ENCODE measurements at places on chromosomes 6 and 20.

DNA sequence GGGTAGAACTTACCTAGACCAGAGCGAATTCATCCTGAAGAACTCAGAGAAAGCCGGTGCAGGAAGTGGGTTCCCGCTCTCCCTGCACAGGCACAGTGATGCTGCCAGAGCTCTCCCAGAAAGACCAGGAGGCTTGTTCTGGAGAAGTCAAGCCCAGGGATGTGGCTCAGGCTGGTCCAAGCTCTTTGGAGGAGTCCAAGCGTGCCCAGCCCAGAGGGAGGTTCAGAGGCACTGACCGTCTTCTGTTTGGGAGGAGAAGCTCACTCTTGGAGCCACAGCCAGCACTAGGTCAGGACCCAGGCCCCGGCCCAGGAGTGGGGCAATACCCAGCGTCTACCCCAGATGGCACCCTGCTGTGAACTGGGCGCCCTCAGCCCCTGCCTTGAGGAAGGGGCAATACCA is 1.5 kb upstream of the PMEPA1 start:
- no peak for DNase-seq

DNA sequence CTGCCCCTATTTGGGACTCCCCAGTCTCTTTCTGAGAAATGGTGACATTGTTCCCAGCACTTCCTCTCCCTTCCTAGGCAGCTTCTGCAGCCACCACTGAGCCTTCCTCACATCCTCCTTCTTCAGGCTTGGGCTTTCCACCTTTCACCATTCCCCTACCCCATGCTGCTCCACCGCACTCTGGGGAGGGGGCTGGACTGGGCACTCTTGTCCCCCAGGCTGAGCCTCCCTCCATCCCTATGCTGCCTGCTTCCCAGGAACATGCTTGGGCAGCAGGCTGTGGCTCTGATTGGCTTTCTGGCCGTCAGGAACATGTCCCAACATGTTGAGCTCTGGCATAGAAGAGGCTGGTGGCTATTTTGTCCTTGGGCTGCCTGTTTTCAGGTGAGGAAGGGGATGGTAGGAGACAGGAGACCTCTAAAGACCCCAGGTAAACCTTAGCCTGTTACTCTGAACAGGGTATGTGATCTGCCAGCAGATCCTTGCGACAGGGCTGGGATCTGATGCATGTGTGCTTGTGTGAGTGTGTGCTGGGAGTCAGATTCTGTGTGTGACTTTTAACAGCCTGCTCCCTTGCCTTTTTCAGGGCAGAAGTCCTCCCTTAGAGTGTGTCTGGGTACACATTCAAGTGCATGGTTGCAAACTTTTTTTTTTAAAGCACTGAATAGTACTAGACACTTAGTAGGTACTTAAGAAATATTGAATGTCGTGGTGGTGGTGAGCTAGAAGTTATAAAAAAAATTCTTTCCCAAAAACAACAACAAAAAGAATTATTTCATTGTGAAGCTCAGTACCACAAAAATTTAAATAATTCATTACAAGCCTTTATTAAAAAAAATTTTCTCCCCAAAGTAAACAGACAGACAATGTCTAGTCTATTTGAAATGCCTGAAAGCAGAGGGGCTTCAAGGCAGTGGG is 2.1 kb upstream of the CDKN1A start:
- peak; percentile 24 for DNase-seq

DNA sequence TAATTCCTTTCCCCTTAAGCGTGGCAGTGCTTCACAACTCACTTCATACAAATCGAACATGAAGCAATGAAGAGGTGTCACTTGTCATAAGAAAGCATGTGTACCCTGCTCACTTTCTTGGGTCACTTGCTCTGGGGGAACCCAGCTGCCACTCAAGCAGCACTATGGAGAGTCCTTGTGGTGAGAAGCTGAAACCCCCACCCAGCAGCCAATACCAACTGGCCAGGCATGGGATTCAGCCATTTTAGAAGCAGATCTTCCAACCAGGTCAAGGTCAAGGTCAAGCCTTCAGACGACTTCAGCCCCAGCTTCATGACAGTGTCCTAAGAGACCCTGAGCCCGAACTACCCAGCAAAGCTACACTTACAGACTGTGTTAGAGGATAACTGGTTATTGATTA is 62.8 kb downstream of the PSMB1 start:
- DNase-seq: no peak

DNA sequence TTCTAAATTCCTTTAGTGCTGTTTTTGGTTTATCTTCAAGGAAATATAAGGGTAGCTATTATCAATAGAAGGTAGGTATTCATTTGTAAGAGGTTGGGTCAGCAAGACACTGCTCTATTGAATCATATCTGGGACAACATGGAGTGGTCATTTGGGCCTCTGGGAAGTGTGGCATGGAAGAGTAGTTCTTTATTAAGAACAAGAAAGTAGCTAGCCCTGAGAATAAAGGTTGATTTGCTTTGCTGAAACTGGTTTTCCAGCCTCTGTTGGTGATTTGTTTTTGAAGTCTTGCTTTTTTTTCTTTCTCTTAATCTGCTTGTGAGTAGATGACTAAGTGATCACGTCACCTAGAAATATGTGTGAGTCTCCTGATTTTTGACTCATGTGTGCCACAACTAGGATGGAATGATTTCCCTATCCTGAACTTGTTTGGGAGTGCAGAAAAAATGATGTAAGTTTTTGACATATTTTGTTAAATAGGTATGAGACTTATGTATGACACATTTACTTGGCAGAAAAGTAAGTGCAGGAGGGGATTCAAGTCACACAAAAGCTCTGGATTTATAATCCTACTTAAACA is 381.8 kb downstream of the CENPW start:
- DNase-seq: no peak

GRCh38 chr6:155330922-155331321 is 16.6 kb upstream of the TFB1M start:
- DNase-seq: no peak

- DNase-seq: no peak
Measured at GRCh38 chr6:119479860-119480655, 130.5 kb upstream of the MAN1A1 start.

DNA sequence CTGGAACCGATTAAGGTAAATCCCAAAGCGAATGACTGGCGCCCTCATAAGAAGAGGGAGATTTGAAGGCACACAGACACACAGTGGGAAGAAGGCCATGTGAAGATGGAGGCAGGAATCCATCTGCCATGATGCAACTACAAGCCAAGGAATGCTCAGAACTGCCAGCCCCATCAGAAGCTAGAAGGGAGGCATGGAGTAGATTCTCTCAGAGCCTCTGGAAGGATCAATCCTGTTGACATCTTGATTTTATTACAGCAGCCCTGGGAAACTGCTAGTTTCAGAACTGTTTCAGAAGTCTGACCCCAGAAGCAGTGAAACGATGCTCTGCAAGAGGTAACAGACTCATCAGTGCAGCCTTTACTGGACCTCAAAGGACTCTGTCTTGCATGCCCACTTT is 103.5 kb upstream of the GPR6 start:
- DNase-seq: no peak

- no peak for DNase-seq
Measured at GRCh38 chr6:159156089-159156488, 13.1 kb upstream of the FNDC1 start.

DNA sequence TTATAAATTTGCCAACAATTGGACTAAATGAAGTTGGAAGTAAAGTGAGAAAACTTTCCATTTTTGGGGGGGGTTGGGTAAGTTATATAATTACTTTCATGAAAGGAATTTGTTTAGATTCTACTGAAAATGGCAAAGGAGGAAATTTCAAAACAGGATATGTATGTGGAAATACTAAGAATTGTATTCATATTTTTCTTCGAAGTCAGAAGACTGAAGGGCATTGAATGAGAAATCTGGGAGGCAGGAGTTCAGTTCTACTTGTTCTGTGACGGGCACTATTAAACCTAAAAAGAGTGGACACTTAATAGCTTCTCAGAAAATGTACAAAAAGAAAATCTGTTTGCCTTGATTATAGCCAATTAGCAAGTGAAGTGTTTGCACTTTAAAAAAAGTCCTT is 114.7 kb downstream of the PRIM2 start:
- DNase-seq: no peak

- DNase-seq: peak; percentile 46
Measured at GRCh38 chr6:89975991-89976693, 81.9 kb downstream of the GJA10 start.

DNA sequence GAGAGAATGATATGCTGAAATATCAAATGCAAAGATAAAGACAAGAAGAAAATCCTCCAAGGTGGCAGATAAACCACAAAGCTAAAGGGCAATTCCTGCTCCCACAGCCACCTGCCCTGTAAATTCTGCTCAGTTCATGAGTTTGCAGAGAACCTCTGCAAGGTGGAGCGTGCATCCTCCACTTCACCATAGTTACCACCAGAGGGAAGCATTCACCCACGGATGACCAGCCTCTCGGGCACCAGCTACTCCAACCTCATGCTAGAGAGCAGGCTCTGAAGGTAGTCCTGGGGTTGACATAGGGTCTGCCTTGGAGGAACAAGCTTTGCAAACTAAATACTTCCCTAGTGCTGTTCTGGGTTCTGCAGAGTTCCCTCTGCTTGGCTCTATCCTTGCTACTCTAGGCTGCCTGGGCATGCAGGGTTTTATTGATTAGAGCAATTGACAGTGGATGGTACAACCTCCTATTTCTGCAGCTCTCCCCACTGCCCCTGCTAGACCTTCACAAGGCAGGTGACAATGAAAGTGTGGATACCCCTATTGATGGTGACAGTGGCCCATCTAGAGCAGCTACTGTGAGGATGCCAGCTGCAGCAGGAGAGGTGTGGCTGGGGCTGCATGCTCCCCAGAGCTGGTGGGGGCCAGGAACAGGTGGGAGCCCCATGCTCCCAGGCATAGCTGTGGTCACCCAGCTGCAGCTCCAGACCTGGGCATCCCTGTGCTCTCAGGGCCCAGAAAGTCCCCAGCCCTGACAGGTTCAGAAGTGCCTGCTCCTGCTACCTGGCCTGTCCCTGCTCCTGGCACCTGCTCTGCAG is 51.1 kb downstream of the GGTLC1 start:
- peak; percentile 29 for DNase-seq

DNA sequence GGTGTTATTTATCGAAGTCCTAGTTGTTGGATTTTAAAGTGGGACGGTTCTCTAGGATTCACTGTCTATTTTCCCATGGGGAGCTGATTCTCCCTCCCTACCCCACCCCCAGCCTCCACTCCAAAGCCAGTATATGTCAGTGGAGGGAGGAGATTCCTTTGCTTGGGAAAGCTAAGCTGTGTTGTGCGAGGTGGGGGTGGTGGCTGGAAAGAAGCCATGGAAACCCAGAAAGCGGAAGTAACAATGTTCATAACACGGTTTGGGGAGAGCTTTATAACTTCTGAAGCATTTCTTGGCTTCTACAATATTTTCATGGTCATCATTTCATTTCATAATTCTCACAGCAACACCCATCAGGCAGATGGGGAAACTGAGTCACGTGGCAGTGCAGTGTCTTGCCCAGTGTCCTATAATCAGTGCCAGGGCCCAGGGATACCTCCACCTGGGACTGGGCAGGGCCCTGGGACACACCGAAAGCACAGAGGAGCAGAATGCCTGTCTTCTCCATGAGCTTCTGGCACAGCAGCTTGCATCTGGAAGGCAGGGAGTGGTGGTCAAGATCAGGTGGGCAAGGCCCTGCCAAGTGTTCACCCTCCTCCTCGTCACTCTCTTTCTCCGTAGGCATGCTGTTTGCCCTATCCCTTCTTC is 4.5 kb downstream of the SUN5 start:
- no peak for DNase-seq

DNA sequence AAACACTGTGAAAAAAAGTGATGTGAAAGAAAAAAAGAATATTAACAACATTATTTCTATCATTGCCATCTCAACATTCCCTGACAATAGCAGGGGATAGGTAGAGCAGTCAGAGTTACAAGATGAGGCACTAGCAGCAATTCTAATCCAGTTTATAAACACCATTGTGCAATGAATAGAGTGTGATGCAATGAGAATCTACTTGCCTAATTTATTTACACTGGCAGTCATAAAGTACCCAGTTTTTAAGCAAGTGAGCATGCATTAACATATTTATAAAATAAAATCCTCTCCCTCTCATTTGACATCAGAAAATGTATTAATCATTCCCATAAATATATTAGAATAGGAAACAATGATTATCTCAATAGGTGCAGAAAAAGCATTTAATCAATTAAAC is 2.5 kb upstream of the MANEA start:
- DNase-seq: no peak

GRCh38 chr20:17493173-17493572 is 38.0 kb downstream of the BFSP1 start:
- no peak for DNase-seq

DNA sequence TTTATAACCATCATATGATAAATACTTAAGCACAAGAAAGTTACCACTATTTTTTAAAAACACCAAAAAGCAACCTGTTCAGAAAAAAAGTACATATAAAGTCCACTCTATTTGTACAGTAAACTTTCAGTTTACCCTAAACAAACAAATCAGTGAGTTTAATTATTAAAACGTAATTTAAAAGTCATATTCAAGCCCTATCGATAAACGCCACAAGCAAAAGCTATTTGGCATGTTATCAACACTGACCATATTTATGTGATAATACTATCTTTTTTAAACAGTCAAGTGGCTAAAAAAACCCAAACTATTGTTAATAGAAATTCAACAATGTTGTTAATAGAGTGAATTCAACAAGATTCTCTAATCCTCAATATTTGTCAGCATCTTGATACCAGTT is 1.9 kb downstream of the KATNA1 start:
- no peak for DNase-seq

GRCh38 chr20:48002517-48002970 is 217.3 kb upstream of the SULF2 start:
- no peak for DNase-seq

DNA sequence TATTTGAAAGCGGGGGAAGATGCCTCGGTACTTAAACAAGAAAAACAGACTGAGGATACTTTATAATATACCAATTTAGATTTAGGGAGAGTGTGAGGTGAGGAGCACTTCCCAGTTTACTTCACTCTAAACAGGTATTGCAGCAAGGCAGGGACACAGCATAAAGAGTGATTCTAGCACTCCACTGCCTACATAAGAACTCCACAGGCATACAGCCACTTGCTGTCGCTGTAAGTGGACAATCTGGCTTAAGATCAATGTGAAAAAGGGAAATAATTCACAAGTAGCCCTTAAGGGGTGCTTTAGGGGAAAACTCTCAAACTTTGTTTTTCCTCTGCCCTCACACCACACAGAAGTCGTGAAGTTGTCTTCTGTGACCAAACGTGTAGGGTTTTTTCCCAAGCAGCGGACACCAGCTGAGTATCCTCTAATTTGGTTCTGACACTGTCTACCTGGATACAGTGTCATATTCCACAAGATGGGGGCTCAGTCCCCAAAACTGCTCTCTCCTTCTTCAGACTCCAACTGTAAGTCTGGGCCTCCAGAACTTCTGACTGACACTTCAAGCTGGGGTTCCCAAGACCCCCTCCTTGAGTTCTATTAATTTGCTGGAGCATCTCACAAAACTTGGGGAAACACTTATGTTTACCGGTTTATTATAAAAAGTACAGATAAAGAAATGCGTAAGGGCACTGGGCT is 9.3 kb downstream of the ADNP start:
- DNase-seq: no peak

DNA sequence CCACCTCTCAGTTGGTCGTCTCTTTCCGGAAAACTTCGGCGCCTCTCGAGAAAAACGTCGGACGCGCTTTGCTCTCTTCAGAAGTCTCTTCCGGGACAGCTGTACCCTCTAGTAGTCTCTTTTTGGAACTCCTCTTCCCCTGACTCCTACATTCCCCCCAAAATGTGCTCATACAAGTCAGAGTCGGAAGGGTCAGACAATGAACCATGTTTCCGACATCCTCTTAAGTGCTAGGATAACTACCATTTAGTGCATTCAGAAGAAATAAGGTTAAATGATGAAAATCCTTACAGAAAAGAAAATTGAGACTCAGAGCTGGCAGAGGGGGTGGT is 476 bp upstream of the TP53RK start:
- DNase-seq: no peak

- no peak for DNase-seq
Measured at GRCh38 chr20:22529150-22530019, 55.0 kb downstream of the FOXA2 start.
